Activated CD8-positive, alpha-beta T cell treated with anti-CD3 and anti-CD28 coated beads, Interleukin-2, amount 10 ng/mL, durations not matched to agents 7 days and 5 days (primary cell): ENCODE measurements at places on chromosomes 16 and 17. TPM values are rescaled to one million over a fixed set of nuclear protein-coding genes. Genes with fewer than 3 reads are reported as not detected.

- no peak overlapping the region for H3K4me3 ChIP-seq
- H3K27me3 ChIP-seq: no peaks in the 10 kb centered on the region
- DNase-seq: no peak
- H3K27ac ChIP-seq: no peak overlapping the region
Measured at GRCh38 chr17:60548990-60549389, 22.9 kb upstream of the APPBP2 start.

Gene XAF1
- total RNA-seq: 298 TPM

Gene ADAM11
- 0.24 TPM for total RNA-seq

Gene SOST
- not detected for total RNA-seq

GRCh38 chr17:14011740-14012405, 57.4 kb upstream of the COX10 start:
- no peak overlapping the region for H3K4me3 ChIP-seq
- no peak overlapping the region for H3K27ac ChIP-seq
- H3K36me3 ChIP-seq: no peaks in the 10 kb centered on the region
- H3K27me3 ChIP-seq: no peaks in the 10 kb centered on the region
